SK-N-MC (cell line): ENCODE measurements at places on chromosomes 3 and 15.

DNA sequence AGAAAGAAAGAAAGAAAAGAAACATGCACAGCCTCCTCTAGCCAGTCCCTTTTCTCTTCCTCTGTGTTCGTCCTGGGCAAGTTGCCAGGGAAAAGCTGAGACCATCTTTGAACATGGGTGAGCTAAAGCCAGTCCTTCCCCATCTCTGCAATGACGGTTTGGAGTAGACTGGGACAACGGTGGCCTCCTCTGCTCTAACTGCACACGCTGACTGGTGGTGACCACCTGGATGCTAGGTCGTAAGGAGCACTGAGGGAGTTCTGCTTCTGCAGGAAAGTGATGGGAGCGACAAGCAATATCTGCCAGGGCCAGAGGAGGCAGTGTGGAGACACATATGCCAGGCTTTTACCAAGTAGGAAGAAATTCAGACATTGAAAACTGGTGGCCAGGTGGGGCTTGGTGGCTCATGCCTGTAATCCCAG is 111.7 kb downstream of the NUP210 start:
- no peak for DNase-seq

GRCh38 chr3:38755130-38755529 is 60.9 kb downstream of the SCN10A start:
- DNase-seq, result no peak

DNA sequence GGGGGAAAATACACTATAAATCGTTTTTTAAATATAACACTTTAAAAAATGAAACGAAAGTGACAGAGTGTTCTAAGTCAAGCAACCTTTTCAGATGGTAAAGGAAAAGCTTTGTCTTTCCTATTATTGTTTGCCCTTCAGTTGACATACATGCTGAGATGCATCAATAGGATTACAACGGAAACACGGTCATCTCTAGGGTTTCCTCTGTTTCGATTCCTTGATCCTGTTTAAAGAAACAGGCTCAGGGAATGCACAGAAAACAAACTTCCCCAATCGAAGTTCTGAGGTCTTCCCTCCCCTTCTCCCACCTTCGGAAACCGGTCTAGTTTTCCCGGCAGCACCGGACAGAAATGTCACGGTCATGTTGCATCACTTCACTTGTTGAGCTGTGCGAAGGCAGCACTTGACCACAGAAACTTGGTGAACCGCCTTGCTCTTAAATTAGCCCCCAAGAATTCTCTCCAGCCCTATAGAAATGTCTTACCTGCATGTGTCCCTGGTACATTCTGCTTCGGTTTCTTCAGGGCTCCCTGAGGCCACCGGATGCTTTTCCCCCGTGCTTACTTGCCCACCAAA is 556 bp downstream of the PEX5L start:
- DNase-seq, result no peak

- DNase-seq, result no peak
Measured at GRCh38 chr15:72276326-72276700, 4.0 kb upstream of the PARP6 start.
